ENCODE measurements at places on chromosomes 3 and 15.

DNA sequence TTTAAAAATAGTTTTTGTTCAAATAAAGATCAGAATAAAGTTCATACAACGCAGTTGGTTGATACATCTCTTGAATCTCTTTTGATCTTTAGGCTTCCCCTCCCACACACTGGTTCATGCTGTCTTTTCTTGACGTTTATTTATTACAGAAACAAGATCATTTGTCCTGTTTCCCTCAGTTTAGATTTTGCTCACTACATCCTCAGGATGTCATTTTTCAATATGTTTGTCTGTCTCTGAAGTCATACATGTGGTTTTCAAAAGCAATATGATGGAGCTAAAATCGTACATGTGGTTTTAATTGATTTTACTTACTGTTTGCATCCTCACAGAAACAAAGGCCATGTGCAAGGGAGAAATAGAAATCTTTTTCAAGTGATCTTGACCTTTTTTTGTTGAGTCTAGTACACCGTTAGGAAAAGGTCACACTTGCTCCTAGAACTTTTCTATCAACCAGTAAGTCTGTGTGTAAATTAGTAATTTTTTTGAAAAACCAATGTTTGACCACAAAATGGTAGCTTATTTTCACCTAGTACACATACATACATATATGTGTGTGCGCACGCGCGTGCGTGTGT lies 63.7 kb upstream of the SENP5 start:
- no peak for DNase-seq
- no peak overlapping the region for H3K27ac ChIP-seq
- no peak overlapping the region for H3K4me3 ChIP-seq
- H3K36me3 ChIP-seq: peaks cover 11% of the 10 kb centered on the region
- no peaks in the 10 kb centered on the region for H3K4me1 ChIP-seq
- no peaks in the 10 kb centered on the region for H3K27me3 ChIP-seq

DNA sequence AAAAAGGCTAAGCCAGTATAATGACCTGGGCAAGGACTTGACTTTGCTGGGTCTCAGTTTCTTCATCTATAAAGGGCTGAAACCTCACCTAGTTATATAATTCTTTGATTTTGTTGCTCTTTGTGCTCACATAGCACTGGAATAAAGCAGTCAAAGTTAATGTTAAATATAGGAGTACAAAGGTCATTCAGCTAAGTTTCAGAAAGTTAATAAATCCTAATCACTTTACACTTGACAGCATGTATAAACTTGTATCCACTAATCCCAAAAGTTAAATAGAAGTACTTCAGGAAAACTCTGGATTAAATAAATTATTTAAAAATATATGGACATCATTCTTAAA lies 33.9 kb downstream of the PLCL2 start:
- no peaks in the 10 kb centered on the region for H3K27me3 ChIP-seq
- H3K4me1 ChIP-seq: peaks cover 8% of the 10 kb centered on the region
- no peaks in the 10 kb centered on the region for H3K36me3 ChIP-seq

GRCh38 chr3:4398120-4398940 lies 68.7 kb downstream of the SUMF1 start:
- H3K36me3 ChIP-seq: no peaks in the 10 kb centered on the region
- no peak overlapping the region for H3K27ac ChIP-seq
- DNase-seq: peak; percentile 40

GRCh38 chr3:86379280-86379679 lies 611.7 kb downstream of the VGLL3 start:
- no peaks in the 10 kb centered on the region for H3K27me3 ChIP-seq
- H3K36me3 ChIP-seq: no peaks in the 10 kb centered on the region
- H3K27ac ChIP-seq: no peak overlapping the region
- no peak for DNase-seq
- no peak overlapping the region for H3K4me3 ChIP-seq

- no peak overlapping the region for H3K4me3 ChIP-seq
- H3K27ac ChIP-seq: no peak overlapping the region
- H3K36me3 ChIP-seq: no peaks in the 10 kb centered on the region
- peaks cover 5% of the 10 kb centered on the region for H3K4me1 ChIP-seq
Observed at GRCh38 chr3:144516589-144516988, 545.0 kb downstream of the DIPK2A start.

DNA sequence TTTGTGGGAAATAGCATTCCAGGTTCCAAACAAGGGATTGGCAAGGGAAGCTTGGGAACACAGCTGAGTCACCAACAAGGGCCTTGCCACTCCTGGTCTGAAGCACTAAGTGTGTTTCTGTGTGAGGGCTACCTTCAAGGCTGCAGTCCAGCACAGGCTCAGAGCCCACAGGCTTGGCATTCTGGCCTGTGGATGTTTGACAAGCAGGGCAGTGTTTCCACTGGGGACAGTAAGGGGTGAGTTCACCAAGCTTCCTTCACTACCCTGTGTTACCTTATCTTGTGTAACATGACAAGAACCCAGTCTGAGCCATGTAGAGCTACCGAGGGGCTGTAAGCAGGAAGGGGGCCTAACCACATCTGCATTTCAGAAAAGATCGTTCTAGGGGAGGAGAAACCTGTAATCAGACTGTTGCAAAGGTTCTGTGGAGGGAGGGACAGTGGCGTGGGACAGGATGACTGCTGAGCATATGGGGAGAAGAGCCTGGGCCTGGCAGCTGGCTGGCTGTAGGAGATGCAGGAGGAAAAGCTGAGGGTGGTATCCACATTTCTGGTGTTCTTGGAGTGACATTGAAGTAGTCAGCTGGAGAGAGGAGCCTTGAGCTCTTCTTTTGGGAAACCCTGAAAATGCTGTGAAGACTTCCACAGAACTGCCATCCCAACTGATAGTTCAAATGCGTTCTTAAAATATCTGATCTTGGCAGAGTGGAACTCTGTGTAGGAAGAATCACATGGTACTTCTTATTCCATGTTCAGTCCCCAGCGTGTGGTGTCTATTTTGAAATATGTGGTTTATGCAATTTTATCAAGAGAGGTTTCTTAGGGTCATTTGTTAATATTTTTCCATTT lies 61.3 kb downstream of the CTDSPL start:
- H3K36me3 ChIP-seq: no peaks in the 10 kb centered on the region
- H3K27ac ChIP-seq: peak overlapping the region; percentile 91
- no peaks in the 10 kb centered on the region for H3K27me3 ChIP-seq
- DNase-seq: no peak
- H3K4me3 ChIP-seq: no peak overlapping the region

GRCh38 chr3:42032693-42033349 lies 58.3 kb upstream of the TRAK1 start:
- peaks cover 17% of the 10 kb centered on the region for H3K4me1 ChIP-seq
- peak; percentile 74 for DNase-seq
- H3K27ac ChIP-seq: peak overlapping the region; percentile 80

DNA sequence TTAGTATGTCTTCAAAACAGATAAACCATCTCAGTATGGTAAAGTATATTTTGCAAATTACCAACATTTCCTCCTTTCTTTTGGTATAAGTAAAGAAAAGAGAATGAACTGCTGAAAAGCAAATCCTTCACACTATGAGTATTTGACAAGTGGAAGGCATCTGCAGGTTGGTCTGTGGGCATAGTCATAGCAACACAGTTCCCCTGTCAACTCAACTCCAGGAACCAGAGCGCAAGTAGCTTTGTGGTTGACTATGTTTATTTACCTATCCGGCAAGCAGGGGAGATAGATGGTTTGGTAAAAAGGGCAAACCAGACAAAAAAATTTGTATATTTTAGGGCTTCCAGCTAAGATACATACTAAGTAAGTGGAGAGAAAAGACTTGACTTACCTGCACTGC lies 88.3 kb upstream of the PPIB start:
- H3K27me3 ChIP-seq: no peaks in the 10 kb centered on the region
- H3K4me1 ChIP-seq: no peaks in the 10 kb centered on the region
- no peak overlapping the region for H3K27ac ChIP-seq
- DNase-seq: peak; percentile 4
- no peak overlapping the region for H3K4me3 ChIP-seq
- H3K36me3 ChIP-seq: no peaks in the 10 kb centered on the region

- H3K27me3 ChIP-seq: no peaks in the 10 kb centered on the region
- no peaks in the 10 kb centered on the region for H3K36me3 ChIP-seq
- H3K27ac ChIP-seq: peak overlapping the region; percentile 75
- peaks cover 1% of the 10 kb centered on the region for H3K4me1 ChIP-seq
Observed at GRCh38 chr15:58146749-58147148, 8.6 kb downstream of the AQP9 start.

GRCh38 chr3:60720736-60721135 lies 530.5 kb downstream of the FHIT start:
- no peak for DNase-seq
- H3K27me3 ChIP-seq: no peaks in the 10 kb centered on the region
- H3K4me3 ChIP-seq: no peak overlapping the region

GRCh38 chr3:188071636-188072035 lies 82.3 kb upstream of the LPP start:
- no peak for DNase-seq
- no peaks in the 10 kb centered on the region for H3K27me3 ChIP-seq
- no peak overlapping the region for H3K27ac ChIP-seq
- no peaks in the 10 kb centered on the region for H3K36me3 ChIP-seq

DNA sequence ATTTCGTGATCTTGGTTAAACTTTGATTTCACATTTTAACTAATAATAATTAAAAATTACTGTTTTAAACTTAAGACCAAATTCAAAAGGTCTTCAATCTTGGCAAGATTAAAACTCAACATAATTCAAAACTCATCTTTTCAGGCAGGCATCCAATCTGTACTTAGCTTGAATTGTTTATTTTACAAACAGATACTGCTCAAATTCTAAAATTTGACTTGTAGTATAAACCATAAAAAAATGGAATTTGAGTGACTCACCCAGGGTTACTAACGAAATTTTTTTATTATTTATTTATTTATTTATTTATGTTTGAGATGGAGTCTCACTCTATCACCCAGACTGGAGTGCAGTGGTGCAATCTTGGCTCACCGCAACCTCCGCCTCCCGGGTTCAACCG lies 64.4 kb downstream of the GAP43 start:
- H3K4me3 ChIP-seq: no peak overlapping the region
- H3K27me3 ChIP-seq: no peaks in the 10 kb centered on the region
- no peaks in the 10 kb centered on the region for H3K36me3 ChIP-seq
- no peaks in the 10 kb centered on the region for H3K4me1 ChIP-seq

GRCh38 chr15:98428253-98428989 lies 219.9 kb upstream of the IGF1R start:
- H3K27me3 ChIP-seq: no peaks in the 10 kb centered on the region
- no peaks in the 10 kb centered on the region for H3K4me1 ChIP-seq
- DNase-seq: peak; percentile 72
- peak overlapping the region; percentile 57 for H3K27ac ChIP-seq
- no peak overlapping the region for H3K4me3 ChIP-seq
- no peaks in the 10 kb centered on the region for H3K36me3 ChIP-seq

DNA sequence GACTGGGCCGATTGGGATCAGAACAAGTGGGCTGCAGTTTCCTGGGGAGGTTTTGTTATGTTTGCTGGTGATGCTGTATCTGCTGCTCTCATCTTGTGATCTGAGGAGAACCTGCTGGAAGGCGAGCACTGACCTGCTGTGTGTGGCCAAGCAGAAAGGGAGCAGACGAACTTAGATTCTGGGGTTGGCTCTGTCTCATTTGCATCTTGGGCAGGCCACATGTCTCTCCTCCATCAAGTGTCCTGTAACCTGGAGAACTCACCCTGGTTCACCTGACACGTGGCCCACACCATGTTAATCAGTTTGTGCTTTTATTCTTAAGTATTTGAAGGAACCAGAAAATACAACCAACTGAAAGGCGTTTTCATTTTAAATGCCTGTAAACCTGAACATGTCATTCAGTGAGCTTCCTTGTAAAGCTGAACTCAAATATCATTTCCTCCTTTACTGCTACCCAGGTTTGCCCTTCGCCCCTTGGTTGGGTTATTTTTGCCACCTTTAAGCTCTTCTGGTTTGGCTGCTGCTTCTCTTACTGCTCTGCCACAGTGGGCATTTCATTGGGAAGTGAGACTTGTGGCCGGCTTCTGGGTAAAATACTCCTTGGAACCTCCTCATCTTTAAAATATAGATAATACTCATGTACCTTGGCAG lies 33.5 kb upstream of the TRAK1 start:
- H3K4me3 ChIP-seq: no peak overlapping the region
- no peak for DNase-seq
- no peak overlapping the region for H3K27ac ChIP-seq
- H3K36me3 ChIP-seq: no peaks in the 10 kb centered on the region
